Right ventricle myocardium superior (tissue), 1 donor: ENCODE measurements at places on chromosomes 16 and 17. TPM values are rescaled to one million over a fixed set of nuclear protein-coding genes. Genes with fewer than 3 reads are reported as not detected.

MEIOC gene
- not detected for total RNA-seq

CORO7 gene
- 11.6 TPM for total RNA-seq

SULT1A4 gene
- 9.5 TPM for total RNA-seq

PRSS33 gene
- total RNA-seq: not detected

SLC52A1 gene
- total RNA-seq: not detected

GLTPD2 gene
- total RNA-seq: not detected

TSNAXIP1 gene
- total RNA-seq: 0.32 TPM
